ENCODE measurements at places on chromosomes 6 and 20. TPM values are rescaled to one million over a fixed set of nuclear protein-coding genes. Genes with fewer than 3 reads are reported as not detected.
A peak's percentile ranks its signal among the peaks of the same experiment; 100 is the strongest.

DNA sequence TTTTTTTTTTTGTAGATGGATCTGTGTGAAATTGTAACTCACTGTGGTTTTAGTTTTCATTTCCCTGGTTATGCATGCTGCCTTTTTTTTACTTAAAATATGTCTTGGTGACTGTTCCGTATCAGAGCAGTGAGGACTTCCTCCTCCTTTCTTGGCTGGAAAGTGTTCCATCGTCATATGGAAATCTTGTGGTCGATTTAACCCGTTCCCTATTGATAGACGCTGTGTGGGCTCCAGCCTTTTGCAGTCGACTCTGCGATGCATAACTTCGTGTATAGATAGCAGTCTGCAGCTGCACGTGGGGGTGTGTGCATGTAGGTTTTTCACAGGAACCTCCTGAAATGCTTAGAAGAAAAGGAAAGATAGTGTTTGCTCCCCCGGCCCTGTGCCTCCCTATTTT is 28.1 kb upstream of the PNPLA1 start:
- peaks cover 2% of the 10 kb centered on the region for H3K27me3 ChIP-seq
- no peaks in the 10 kb centered on the region for H3K36me3 ChIP-seq
- H3K4me3 ChIP-seq, result no peak overlapping the region
- no peak overlapping the region for H3K27ac ChIP-seq
- H3K4me1 ChIP-seq, result peaks cover 16% of the 10 kb centered on the region

GRCh38 chr20:2541940-2542339 is 5.6 kb downstream of the TMC2 start:
- H3K27me3 ChIP-seq, result peaks cover 51% of the 10 kb centered on the region
- no peaks in the 10 kb centered on the region for H3K4me1 ChIP-seq
- no peaks in the 10 kb centered on the region for H3K36me3 ChIP-seq
- no peak overlapping the region for H3K27ac ChIP-seq
- DNase-seq, result no peak
- H3K4me3 ChIP-seq, result no peak overlapping the region

DNA sequence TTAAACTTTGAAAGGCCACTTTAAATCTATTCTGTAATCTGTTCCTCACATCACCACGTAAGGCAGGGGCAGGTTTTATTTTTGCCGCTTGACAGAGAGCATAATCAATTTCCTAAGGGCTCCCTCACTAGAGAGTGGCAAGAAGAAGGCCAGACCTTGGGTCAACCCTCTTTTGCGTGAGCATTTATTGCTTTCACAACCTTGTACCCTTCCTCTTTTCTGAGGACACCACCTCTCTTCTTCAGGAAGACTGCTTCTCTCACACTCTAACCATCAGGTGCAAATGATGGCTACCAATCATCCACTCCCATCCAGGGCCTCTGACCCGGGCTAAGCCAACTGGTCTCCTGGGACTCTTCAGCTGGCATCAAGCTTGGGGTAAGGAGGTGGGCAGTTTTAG is 25.2 kb upstream of the QKI start:
- no peak for DNase-seq
- H3K4me1 ChIP-seq, result peaks cover 45% of the 10 kb centered on the region
- H3K27ac ChIP-seq, result no peak overlapping the region
- H3K36me3 ChIP-seq, result no peaks in the 10 kb centered on the region
- H3K4me3 ChIP-seq, result no peak overlapping the region
- peaks cover 7% of the 10 kb centered on the region for H3K27me3 ChIP-seq

DNA sequence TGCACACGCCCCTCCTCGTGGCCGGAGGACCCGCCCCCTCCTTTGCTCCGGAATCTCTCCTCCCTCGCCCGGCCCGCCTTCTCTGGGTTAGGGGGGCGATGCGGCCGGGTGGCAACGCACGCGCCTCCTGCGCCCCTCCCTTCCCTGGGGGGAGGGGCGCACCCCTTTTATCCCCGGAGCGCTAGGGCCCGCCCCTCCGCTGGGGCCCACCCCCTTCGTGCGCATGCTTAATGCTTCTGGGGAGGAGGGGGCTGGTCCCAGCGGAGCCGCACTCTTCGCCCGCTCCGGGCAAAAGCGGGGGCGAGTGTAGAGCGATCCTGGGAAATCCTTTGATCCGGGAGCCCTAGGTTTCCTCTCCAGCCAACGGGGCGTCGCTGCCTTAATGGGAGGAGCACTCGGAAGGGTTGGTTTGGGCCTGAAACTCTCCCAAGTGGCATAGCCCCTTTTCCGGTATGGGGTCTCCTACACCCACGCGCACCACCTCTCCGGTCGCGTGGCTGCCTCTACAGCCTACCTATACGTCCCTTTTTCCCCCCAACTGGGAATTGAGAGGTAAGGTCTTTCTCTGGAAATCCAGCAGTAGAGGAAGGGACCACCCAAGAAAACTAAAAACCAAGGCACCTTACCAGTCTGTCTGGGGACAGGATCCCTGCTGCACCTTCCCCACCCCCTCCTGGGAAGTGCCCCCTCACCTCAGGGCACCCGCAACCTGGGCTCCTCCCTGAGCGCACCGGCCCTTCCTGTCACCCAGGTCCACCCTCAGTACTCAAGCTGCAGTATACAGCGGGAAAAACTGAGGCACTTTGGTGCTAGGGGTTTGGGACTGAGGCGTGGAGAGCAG is 2.1 kb downstream of the SOX12 start:
- H3K4me3 ChIP-seq, result peak overlapping the region; percentile 88
- peak; percentile 79 for DNase-seq
- peaks cover 46% of the 10 kb centered on the region for H3K4me1 ChIP-seq

DNA sequence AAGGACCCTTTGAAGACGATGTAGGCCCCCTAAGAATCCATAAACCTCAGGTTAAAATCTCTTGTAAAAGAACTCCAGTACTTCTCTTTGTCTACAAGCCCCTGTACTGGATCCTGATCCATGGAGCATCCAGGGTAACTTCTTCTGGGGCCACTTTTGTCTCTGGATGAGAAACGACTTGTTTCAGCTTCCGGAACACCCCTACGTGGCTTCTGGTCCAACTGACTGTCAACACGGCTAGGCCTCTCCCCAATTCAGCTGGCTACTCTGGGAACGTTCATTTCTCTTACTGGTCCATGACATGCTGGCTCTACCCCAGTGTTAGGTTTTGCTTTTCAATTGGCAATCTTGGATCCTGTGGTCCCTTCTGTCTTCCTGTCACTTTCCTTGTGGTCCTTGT is 198.0 kb downstream of the BACH2 start:
- no peaks in the 10 kb centered on the region for H3K36me3 ChIP-seq
- H3K4me1 ChIP-seq, result peaks cover 7% of the 10 kb centered on the region
- H3K27me3 ChIP-seq, result no peaks in the 10 kb centered on the region
- no peak for DNase-seq

Gene NRN1
- not detected for total RNA-seq

Gene BPIFB2
- total RNA-seq, result not detected

Gene SPEF1
- total RNA-seq, result 0.36 TPM

Gene FBXO30
- 13.3 TPM for total RNA-seq

- no peak for DNase-seq
- H3K27me3 ChIP-seq, result 0 out of 2 replicates have a peak, but pooled peaks cover 2% of the 10 kb centered on the region
- H3K4me3 ChIP-seq, result no peak overlapping the region
- H3K27ac ChIP-seq, result no peak overlapping the region
- H3K36me3 ChIP-seq, result no peaks in the 10 kb centered on the region
Measured at GRCh38 chr20:56181583-56181982, 66.9 kb upstream of the MC3R start.

Gene RNF144B
- total RNA-seq, result 1.2 TPM

Data from HFFc6 (cell line).